T-helper 2 cell (primary cell): ENCODE measurements at places on chromosomes 7 and 10.

GRCh38 chr10:71658467-71658745 lies 61.2 kb downstream of the C10orf105 start:
- no peak for DNase-seq

GRCh38 chr7:86785641-86786040 lies 141.9 kb downstream of the GRM3 start:
- no peak for DNase-seq

DNA sequence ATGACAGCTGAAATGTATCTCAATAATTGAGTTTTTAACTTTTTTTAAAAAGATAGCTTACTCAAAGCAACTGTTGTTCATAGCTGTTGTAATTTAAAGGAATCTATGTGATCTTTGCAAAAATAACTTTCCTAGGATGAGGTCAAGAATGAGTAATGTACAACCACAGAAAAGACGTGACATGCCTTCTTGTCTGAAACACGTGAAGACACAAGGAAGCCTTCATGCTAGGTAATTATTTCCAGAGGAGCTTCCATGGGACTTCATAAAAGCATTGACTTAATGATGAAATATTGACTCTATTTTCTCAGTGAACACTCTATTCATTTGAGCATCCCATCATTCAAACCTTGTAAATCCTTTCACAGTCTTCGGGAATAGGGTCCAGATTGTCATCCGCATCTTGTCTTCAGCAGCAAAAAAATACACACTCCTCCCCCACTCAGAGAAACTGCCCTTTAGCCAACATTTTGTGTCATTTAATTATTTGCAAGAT lies 528.0 kb downstream of the NRG3 start:
- DNase-seq = no peak

DNA sequence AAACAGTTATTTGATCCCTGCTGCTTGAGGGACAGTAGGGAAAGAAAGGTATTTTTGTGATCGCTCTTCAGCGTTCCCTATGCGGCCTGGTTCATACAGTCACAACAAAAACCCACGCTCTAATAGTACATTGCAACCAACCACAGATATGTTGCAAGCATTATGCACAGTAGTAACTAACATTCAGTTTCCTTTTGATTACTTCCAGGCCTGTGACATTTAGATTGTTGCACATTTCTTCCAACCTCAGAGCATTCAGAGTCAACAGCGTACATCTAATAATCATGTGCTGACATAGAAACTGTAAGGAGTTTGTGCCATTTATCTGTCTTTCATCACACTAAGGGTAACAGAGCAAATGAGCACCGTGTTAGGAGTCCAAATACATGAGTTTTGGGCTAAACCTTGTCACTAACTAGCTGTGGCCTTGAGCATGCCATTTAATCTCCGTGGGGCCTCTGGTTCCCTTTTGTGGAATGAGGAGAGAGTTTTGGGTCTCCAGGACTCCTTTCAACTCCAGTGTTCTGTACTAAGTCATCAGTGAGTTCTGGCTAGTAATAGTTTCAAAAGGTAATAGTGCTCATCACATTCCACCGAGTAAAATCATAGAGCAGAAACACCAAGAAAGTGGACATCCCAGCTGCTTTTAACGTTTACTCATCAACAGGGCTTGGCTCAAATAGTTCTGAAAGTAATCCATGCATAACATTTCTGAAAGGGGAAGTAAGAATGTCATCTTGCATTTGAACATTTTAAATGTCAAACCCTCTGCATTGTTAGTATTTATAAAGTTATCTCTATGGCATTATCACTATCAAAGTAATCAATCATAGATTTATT lies 99.0 kb upstream of the FZD1 start:
- DNase-seq = no peak

- DNase-seq = no peak
Observed at GRCh38 chr7:141928146-141928844, 12.1 kb downstream of the OR9A4 start.

GRCh38 chr7:70646536-70647248 lies 485.3 kb upstream of the GALNT17 start:
- no peak for DNase-seq

DNA sequence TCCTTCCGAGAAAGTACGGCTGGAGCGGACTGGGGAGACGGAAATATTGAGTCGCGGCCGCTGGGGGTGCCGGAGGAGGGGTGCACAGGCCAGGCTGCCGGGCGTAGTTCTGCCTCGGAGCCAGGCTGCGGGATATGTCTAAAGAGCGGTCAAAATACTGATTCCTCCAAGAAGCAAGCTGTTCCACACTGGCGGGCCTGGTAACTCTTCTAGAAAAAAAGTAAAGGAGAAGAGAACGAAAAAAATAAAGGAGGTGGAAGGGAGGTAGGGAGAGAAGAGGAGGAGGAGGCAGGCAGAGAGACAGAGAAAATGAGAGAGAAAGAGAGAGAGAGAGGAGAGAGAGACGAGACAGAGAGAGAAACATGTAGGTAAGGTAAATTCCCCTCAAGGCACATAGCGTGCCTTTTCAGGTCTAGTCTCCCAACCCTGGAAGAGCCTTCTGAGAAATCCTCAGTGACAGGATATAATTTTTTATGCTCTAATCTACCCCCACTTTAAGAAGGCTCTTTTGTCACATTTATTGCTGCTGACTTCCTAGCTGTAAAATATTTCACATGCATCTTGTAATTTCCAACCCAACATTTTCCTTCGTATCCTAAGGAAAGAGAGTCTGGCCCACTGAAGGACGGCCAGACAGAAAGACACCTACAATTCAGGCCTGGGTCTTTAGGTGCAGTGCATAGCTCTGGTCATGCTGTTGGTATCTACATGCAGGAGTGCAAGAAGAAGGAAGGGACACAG lies 5.7 kb downstream of the DLX5 start:
- no peak for DNase-seq

DNA sequence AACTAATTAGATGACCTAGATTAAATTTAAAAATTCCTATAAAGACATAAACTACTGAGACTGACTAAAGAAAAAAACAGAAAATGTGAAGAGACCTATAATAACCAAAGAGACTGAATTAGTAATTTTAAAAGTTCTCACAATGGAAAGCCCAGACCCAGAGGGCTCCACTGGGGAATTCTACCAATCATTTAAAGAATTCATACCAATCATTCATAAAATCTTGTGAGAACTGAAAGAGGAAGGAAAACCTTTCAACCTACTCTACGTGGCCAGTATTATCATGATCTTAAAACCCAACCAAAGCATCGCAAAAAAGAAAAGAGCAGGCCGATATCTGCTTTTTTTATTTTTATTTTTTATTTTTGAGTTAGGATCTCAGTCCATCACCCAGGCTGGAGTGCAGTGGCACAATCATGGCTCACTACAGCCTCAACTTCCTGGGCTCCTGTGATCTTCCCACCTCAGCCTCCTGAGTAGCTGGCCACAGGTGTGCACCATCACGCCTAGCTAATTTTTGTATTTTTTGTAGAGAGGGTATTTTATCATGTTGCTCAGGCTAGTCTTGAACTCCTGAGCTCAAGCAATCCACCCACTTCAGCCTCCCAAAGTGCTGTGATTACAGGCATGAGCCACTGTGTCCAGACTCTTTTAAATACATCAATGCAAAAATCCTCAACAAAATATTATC lies 48.6 kb downstream of the DGKI start:
- no peak for DNase-seq
